LHCN-M2 (cell line): ENCODE measurements at places on chromosomes 2 and 18.

DNA sequence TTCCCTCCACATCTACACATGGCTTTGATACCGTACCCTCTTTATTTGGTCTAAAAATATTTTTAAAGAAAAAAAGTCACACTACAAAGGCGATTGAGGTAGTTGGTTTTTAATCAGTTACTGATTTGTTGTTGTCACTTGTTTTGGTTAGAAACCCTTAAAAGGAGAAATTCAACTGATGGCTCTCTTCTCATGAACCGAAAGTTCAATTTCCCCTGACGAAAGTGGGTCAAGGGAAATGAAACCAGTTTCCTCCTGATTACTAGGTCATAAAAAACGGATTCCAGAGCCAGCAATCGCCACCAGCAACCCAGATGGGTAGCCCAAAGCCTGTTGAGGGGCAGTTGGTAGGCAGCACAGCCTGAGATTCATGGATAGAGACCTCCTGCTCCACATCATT lies 63.2 kb downstream of the DLGAP1 start:
- DNase-seq: no peak

GRCh38 chr2:223099561-223099960 lies 47.6 kb downstream of the KCNE4 start:
- DNase-seq: no peak

- DNase-seq: peak; percentile 83
Observed at GRCh38 chr2:55779459-55780421, 86.1 kb upstream of the PNPT1 start.

- no peak for DNase-seq
Observed at GRCh38 chr2:150259746-150260145, 227.7 kb downstream of the RND3 start.

DNA sequence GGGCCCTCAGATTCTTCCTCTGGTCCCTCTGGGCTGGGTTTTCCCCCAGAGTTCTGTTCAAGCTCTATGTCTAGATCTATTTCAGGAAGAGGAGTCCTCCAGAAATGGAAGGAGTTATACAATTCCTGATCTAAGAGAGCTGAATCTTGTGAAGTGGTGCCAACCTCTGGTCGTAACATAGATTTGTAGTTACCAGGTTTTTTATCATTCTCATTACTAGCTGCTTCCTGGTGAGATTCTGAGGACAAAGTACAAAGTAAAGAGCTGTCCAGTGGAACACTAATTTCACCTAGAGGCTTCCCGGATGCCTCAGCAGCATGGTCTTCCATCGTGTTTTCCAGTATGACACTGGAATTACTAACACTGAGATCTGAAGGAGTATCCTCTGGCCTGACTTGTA lies 44.1 kb downstream of the PPP4R1 start:
- DNase-seq: no peak
